Activated effector memory CD4-positive, alpha-beta T cell treated with Interleukin-2 at 50 U/mL for 16 hours (primary cell): ENCODE measurements at places on chromosomes 3 and 15.

- DNase-seq = no peak
These were observed 252.5 kb downstream of the CDIN1 start for GRCh38 chr15:36831904-36832287.

- peak; percentile 64 for DNase-seq
These were observed 21.8 kb upstream of the NFKBIZ start for GRCh38 chr3:101827211-101828174.

GRCh38 chr3:123085293-123085931 is 18.6 kb downstream of the PDIA5 start:
- no peak for DNase-seq

- no peak for DNase-seq
These were observed 3.4 kb downstream of the B4GALT4 start for GRCh38 chr3:119237299-119237698.

GRCh38 chr15:42933886-42934667 is 13.5 kb upstream of the TTBK2 start:
- DNase-seq = no peak

DNA sequence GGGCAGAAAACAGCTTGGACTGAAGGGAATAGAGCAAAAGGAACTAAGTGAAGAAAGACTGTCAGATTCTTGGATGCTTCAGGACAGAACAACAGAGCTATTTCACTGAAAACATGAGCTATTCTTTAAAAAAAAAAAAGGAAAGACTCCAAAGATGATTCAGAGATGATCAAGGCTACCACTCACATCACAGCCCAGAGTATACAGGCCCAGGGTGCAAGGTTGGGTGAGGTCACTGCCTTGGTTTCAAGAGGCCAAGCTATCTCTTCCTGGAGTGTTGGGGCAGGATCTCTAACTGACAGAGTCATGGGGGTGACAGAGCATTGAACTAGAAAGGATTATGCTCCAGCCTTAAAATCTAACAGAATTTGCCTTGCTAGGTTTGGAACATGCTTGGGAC is 118.1 kb downstream of the AGBL1 start:
- no peak for DNase-seq

GRCh38 chr3:14605067-14605466 is 46.5 kb upstream of the CCDC174 start:
- no peak for DNase-seq

GRCh38 chr3:122661633-122662032 is 19.0 kb upstream of the PARP14 start:
- DNase-seq = no peak

DNA sequence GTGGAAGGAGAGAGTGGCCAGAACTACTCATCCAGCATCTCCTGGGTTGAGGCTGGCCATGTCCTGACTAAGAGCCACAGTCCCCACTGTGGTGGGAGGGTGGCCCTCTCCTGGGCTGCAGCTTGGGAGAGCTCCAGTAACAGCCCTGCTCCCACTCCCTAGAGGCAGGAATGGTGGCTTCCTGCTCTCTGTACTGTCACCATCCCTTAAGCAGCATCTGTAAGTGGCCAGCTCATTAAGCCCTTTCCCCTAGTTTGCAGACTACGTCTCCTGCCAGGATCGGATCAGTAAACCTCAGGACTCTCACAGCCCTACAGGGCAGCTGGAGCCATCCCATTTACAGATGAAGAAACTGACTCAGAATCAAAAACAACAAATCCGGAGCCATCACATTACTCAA is 30.5 kb downstream of the DNAJB8 start:
- DNase-seq = no peak

GRCh38 chr3:50570508-50571279 is 1.4 kb downstream of the HEMK1 start:
- no peak for DNase-seq

- DNase-seq = no peak
These were observed 195.1 kb downstream of the NTRK3 start for GRCh38 chr15:88061452-88061851.

DNA sequence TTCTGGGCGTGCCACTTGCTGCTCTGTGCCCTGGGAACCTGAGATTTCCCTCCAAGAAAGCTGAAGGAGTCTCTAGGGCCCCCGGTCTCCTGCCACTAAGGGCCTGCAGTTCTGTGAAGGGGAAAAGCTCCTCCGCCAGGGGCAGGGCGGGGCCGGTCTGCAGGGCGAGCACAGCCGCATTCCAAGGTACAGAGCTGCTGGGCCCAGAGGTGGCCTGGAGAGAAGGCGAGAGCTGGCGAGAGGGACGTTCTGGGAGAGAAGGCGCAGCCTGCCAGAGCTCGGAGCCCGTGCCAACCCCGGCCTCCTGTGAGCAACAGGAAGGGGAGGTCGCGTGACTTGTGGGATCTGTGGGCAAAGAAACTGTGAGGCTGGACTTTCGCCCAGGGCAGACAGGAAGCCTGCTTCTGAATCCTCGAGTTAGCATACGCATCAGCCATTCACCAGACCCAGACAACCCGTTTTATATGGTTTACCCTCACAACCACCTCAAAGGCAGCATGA is 500.4 kb downstream of the SHQ1 start:
- peak; percentile 27 for DNase-seq

- DNase-seq = no peak
These were observed 19.8 kb downstream of the PRR23E start for GRCh38 chr3:127212711-127213110.

DNA sequence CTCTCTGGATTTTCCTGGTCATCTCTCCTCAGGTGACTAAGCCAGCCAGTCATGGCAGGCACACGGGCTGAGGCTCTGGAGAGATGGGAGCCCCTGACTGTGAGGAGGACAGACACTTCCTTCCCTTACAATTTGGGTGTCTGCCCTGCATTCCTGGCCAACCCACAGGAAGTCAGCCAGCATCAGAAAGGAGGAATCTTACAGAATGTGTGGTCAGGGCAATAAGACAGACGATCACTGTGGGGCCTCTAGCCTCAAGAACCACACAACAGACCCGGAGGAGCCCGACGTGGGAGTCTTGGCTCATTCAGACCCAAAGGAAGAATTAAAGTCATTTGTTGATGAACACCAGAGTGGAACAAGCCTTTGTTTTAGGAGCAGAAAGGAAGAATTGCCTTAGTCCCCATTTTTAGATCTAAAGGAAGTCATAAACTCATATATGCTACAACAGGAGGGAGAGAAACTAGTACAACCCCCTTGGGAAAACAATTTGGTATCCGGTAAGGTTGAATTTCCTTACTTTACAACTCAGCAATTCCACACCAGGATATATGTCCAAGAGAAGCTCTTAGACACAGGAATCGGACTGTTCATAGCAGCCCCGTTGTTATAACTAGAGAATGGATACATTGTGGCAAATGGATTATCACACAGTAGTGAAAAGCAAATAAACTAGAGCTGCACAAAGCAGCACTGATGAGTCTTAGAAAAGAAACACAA is 62.2 kb downstream of the ABTB1 start:
- DNase-seq = no peak

- no peak for DNase-seq
These were observed 16.6 kb upstream of the AGTR1 start for GRCh38 chr3:148681080-148681479.

GRCh38 chr15:55942332-55942731 is 51.1 kb downstream of the NEDD4 start:
- DNase-seq = no peak

GRCh38 chr15:66047321-66048024 is 178.2 kb downstream of the RAB11A start:
- DNase-seq = no peak

GRCh38 chr3:48084929-48085328 is 68.7 kb upstream of the MAP4 start:
- no peak for DNase-seq

GRCh38 chr3:161579395-161580126 is 83.0 kb downstream of the OTOL1 start:
- no peak for DNase-seq

GRCh38 chr3:181239441-181239840 is 249.9 kb upstream of the DNAJC19 start:
- no peak for DNase-seq

GRCh38 chr15:66080717-66081398 is 172.7 kb downstream of the MEGF11 start:
- no peak for DNase-seq

DNA sequence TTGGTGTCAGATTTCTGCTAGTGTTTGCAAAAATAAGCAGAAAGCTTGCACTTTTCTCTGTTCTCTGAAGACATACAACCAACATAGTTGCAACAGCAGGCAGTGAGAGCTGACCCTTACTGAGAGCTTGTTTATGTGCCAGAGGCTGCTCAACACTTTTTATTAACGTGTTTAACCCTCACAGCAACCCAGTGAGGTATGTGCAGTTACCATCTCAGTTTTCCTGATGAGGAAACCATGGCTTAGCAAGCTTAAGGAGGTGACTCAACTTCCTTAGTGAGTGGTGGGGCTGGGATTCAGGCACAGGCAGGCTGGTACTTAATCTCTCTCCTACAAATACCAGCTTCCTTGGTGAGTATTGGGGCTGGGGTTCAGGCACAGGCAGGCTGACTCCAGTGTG is 158.1 kb upstream of the CTDSPL start:
- no peak for DNase-seq

DNA sequence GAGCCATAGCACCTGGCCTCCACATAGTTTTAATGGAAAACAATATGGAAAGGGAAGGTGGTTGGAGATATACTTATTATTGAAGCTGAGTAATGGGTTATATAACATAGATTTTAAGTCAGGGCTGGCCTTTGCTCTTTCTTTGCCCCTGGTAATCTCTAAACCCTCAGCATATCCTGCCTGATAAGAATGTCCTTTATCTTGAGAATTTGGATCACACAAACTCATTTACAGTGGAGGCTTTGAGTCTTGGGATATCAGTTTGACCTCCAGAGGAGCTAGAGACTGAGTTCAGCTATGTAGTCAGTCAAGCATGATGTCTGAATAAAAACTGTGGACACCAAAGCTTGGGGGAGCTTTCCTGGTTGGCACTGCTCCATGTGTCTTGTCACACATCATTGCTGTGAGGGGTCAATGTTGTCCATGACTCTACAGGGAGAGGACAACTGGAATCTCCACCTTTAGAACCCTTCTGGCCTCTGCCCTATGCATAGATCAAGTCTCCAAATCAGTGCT is 9.0 kb upstream of the C3orf33 start:
- DNase-seq = no peak

GRCh38 chr3:54121414-54122323 is 683 bp upstream of the CACNA2D3 start:
- no peak for DNase-seq

DNA sequence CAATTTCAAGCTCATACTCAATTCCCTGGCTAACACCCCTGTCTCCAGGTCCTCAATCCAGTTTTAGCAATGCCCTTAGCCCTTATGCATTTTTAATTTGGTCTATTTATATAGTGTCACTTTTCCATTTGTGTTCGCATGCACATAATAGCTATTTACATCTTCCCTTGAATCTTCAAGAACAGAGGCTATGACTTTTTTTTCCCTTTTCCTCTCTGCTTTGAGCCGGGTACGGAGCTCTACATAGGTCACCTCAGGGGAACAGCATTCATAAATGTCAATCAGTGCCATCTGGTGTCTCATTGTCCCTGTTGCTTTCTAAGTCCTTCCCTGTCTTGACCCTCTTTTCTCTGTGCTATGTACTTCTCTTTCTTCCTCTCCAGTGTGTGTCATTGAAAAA is 26.5 kb upstream of the ACTC1 start:
- DNase-seq = no peak

GRCh38 chr15:35929740-35930444 is 383.9 kb upstream of the DPH6 start:
- no peak for DNase-seq

GRCh38 chr15:59688423-59688781 is 718 bp downstream of the BNIP2 start:
- no peak for DNase-seq

GRCh38 chr15:58440922-58441321 is 9.1 kb downstream of the LIPC start:
- DNase-seq = no peak

- DNase-seq = no peak
These were observed 481 bp upstream of the DYNC1LI1 start for GRCh38 chr3:32571192-32571485.

GRCh38 chr3:188822004-188822403 is 349.8 kb upstream of the TPRG1 start:
- DNase-seq = no peak
